ENCODE measurements at places on chromosomes 7 and 10. TPM values are rescaled to one million over a fixed set of nuclear protein-coding genes. Genes with fewer than 3 reads are reported as not detected.

GRCh38 chr7:23473844-23474093 lies 3.5 kb upstream of the IGF2BP3 start:
- no peak for DNase-seq

- peak; percentile 14 for DNase-seq
These were observed 63.6 kb downstream of the GPR37 start for GRCh38 chr7:124701955-124702354.

The UFSP1 gene
- total RNA-seq, result 10.5 TPM

The PDZD7 gene
- total RNA-seq, result 2.8 TPM

The TMEM273 gene
- not detected for total RNA-seq
